Gastroesophageal sphincter (tissue), 4 donors: ENCODE measurements at places on chromosomes 12 and 14. TPM values are rescaled to one million over a fixed set of nuclear protein-coding genes. Genes with fewer than 3 reads are reported as not detected.

PROX2 gene
- total RNA-seq, result not detected

- ATAC-seq, result no peak
These were observed 30.5 kb downstream of the CLEC2D start for GRCh38 chr12:9699898-9700605.

- ATAC-seq, result peak; percentile 71
These were observed 123.0 kb upstream of the PZP start for GRCh38 chr12:9331218-9331626.

COX14 gene
- 68.5 TPM for total RNA-seq

- no peak for ATAC-seq
These were observed 17.6 kb downstream of the TEDC1 start for GRCh38 chr14:105508601-105509000.

DLGAP5 gene
- not detected for total RNA-seq

GRCh38 chr12:57895389-57896114 lies 45.8 kb upstream of the ATP23 start:
- no peak for ATAC-seq

GRCh38 chr12:121284551-121285390 lies 11.7 kb downstream of the CAMKK2 start:
- peak; percentile 33 for ATAC-seq

- ATAC-seq, result no peak
These were observed 1114.4 kb downstream of the SLC16A7 start for GRCh38 chr12:60710246-60710645.

AQP6 gene
- total RNA-seq, result not detected

SLC41A2 gene
- 61.5 TPM for total RNA-seq

ARL1 gene
- 66.1 TPM for total RNA-seq

DNA sequence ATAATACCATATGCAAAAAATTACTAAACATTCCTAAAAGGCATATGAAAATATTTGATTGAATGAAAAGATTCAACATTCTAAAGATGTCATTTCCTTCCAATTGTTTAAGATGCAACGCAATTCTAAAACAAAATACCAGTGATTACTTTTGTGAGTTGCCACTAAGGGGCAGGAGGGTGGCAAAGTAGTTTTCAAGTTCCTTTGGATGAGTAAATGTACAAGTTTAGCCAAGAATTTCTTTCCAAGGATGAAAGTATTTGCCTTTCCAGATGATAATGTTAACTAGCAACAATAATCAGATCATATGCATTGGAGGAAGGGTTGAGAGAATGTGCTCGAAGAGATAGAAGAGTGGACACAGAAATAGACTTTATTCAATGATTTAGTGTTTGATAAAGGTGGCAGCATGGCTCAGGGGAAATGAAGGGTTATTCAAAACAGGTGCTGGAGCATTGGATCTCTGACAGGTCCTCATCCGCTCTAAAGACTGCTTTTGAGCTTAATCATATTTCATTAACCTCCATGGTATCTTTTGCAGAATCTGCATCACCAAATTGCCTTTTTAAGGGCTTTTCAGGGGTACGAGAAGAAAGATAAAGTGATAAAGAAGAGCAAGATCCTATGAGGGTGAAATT lies 678.5 kb upstream of the TBX3 start:
- ATAC-seq, result no peak

DNA sequence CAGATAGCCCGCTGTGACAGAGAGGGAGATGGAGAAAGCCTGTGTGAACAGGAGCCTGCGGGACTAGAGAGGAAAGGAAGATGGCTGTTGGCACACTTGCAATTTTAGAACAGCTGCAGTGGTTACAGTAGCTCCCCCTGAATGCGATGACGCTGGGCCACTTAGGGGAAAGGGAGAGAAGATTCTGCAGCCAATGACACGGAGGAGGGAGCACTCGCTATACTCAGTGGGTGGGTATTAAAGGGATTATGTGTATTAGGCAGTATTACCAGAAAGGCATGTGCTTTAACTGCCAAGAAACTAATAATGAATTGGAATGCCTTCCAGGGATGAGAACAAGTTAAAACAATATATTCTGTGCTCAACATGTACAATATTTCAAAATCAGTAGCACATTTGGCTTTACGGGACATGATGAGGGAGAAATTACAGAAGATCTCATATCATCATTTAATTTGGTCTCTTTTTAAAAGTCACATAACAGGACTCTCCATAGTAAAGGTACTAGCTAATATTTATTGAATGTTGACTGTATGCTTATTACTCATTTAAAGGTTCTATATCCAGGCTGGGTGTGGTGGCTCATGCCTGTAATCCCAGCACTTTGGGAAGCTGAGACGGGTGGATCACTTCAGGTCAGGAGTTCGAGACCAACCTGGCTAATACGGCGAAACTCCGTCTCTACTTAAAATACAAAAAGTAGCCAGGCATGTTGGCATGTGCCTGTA lies 35.9 kb upstream of the FOS start:
- peak; percentile 71 for ATAC-seq

DNA sequence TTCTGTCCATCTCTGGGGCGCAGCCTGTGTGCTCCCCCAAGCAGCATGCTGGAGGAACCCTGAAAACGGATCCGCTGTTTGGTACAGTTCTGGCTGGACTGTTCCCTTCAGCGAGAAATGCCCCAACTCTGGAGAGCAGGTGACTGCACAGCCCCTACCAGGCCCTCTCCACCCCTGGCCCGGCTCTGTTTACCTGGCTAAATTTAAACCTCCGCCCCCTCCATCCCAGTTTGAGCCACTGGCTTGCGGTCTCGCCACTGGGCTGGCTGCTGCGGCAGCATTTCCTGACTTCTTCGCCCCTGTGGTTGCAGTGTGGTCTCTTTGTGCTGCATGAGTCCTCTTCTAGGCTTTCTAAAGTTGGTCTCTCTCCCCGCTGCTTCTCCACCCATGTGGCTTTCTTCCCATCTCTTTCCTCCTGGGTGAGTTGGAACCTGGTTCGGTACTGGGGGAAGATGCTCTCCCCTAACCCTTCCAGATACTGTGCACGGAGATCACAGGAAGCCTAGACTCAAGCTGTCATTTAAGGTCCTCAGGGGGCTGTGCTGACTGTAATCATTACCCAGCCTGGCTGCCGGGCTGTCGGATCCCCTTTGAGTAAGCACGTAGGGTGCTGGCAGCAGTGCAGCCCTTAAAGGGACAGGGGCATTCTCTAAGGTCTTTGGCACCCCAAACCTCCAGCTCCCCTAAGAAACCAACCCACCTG lies 60.6 kb downstream of the FBXL14 start:
- ATAC-seq, result no peak

DNA sequence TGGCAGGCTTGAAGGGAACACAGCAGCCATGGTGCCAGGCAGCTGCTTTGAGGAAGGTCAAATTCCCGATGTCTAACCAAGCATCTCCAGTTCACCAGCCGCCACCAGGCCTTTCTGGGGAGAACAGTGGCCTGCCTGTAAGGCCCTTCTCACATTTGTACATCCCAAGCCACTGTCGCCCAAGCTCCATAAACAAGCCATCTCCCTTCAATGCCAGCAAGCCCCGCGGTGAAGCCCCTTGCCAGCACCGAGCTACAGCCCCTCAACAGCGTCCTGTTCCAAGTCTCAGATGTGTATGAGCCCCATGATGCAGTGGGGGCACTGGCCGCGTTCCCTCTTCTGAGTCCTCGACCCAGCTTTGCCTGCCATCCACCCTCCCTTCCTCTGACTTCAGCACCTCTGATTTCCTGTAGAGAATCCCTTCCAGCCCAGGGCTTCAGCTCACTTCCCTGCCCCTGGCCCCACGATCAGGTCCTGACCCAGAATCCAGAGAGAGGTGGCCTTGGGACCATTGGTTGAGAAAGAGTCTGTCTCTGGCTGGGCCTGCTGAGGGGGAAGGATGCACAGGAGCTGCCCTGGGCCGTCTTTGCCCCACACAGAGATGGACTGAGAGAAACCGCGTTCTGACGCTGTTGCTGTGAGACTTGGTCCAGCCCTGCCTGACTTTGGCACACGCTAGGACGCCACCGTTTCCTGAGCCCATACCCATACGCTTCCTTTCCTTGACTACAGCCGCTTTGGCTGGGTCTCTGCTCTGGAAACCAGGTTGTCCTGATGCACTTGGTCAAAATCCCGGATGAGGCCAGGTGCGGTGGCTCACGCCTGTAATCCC lies 1.9 kb upstream of the MMP17 start:
- ATAC-seq, result no peak

DNA sequence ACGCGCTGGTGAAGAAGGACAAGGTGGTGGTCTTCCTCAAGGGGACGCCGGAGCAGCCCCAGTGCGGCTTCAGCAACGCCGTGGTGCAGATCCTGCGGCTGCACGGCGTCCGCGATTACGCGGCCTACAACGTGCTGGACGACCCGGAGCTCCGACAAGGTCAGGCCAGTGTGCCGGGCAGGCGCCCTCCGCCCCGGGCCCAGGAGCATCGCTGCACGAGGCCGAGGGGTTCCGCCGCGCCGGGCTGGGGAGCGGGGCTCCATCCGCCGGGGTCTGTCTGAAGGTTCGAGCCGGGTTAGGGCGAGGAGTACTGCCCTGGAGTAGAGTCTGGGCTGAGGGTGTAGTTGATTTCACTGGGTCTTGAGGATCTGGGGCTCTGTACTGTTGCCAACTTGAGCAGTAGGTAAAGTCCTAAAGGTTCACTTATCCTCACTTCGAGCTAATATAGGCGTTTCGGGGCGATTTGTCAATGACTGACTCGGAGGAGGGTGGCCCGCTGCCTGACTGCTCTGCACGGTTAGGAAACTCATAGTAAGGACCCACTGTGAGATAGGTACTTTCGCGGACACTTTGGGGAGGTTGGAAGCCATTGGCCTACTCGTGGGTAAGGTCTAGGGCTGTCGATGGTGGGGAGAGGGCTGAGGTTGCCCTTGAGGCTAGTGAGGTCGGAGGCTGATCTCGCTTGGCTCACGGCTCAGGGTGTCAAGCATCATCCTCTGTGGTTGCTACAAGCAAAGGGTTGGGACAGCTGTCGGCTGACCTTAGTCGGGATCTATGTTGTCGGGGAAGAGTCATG lies 574 bp downstream of the GLRX5 start:
- ATAC-seq, result no peak

DNA sequence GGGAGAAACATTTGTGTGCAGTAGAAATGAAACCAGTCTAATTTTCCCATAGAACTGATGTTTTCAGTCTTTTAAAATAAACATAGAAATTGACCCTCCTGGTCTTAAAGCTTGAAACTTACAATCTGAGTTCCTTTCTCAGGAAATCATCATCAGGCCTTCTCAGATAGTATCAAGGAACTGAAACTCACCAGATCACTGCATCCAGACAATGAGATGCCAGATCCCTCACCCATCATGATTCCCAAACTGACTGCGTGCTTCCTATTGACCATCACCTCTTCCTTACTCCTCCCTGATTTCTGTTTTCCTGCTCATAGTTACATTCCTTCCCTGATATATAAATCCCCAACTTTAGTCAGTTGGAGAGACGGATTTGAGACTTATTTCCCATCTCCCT lies 195.0 kb upstream of the AMIGO2 start:
- ATAC-seq, result no peak

SERPINA5 gene
- total RNA-seq, result 4.7 TPM

- ATAC-seq, result no peak
These were observed 90.4 kb upstream of the TMCC3 start for GRCh38 chr12:94740601-94741362.

CCDC198 gene
- not detected for total RNA-seq

DNA sequence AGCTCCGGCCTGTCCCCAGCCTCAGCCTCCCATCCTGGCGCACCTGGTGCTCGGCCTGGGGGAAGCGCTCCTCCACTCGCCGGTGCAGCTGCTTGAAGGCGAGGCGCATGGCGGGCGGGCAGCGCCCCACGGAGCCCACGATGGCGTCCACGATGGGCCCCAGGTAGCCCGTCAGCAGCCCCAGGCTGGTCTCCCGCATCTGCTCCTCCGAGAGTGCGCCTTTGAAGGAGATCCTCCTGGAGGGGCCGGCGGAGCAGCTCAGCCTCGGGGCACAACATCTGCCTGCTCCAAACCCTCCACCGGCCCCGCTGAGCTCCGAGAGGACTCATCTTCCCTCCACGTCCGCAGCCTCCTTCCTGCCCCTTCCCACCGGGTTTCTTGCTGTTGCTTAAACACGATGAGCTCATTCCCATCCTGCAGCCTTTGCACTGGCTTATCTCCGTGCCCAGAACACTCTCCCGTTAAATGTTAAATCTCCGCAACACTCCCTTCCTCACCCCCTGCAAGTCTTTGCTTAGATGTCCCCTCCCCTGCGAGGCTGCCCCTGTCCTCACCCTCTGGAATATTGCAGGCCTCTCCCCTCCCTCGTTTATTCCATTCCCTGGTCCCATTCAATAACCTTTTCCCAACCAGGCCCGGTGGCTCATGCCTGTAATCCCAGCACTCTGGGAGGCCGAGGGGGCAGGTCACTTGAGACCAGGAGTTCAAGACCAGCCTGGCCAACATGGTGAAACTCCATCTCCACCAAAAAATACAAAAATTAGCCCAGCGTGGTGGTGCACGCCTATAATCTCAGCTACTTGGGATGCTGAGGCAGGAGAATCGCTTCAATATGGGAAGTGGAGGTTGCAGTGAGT lies 23.3 kb downstream of the RASAL1 start:
- no peak for ATAC-seq

- no peak for ATAC-seq
These were observed 4.9 kb upstream of the ANKLE2 start for GRCh38 chr12:132766380-132767085.

GRCh38 chr14:76975051-76975450 lies 53.5 kb downstream of the IRF2BPL start:
- no peak for ATAC-seq

- no peak for ATAC-seq
These were observed 149.6 kb downstream of the PLXNC1 start for GRCh38 chr12:94297876-94298505.

KRAS gene
- 32.8 TPM for total RNA-seq
